ENCODE measurements at places on chromosomes 12 and 14.

- no peak for DNase-seq
These were observed 406.0 kb downstream of the PRKD1 start for GRCh38 chr14:29521526-29522137.

DNA sequence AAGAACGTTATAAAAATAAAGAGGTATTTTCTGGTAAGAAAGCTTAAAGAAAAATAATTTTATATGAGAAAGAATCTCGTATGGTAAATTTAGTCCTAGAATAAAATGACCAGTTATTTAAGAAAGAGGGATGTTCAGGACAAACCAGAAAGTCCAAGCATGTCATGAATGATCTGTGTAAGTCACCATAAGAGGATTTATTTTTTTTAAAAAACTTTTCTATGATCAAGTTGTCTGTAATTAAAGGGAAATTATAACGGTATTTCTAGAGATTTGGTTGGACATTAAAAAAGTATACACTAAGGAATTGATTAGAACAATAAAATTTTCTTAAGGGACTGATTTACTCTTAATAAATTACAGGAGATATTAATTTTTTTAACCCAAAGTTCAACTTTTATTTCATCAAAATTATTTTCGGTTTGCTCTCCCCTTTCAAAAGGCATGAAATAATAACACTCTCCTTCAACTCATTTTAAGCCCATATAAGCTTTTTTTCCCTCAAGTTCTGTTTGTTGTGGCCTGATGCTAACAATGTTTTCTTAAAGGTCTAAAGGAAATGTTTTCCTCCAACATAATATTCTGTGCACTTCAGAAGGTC is 49.9 kb upstream of the CPSF6 start:
- no peak for DNase-seq

DNA sequence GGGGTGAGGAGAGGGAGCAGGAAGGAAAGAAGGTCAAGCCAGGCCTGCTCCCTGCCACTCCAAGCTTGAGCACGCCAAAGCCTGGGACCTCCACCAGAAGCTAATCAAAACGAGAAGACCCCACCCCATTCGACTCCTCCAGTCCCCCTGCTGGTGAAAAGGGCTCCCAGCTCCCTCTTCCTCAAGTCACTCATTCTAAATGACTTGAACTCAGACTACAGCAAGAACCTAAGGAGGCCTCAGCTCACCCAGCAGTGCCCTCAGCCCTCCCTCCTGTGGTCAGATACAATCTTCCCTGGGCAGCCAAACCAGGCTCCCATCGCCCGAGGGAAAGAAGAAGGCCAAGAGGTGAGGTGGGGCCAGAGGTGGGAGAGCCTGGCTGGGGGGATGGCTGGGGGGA is 17.4 kb downstream of the HDAC7 start:
- DNase-seq = no peak

DNA sequence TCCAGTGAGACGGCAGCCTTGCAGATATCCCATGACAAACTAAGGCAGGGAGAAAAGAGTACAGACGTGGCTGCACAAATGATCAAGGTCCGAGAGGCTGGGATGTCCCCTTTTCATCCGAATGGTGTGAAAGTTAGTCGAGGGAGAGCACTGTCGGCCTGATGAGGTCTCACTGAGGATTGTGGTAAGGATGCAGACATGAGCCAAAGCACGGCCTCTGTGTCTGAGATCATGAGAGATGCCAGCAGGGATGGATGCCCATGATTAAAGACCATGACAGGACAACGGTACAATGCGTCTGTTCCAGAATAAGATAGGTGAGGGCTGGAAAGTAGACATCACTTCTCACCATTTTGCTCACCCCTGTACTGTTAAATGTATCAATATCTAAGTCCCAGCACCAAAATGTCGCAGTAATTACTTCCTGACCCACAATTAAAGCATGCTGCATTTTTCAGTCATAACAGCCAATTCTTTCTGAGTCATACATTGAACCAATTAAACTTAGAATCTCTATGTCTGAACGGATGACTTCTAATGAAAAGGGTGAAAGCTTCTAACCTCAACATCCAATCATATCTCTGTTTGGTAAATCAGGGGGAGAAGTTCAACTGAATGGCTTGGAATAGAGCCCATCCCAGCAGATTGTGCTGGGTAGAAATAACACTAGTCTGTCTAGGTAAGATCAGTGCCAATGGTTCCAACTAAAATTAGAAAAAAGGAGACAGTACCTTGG is 249.6 kb upstream of the SOX5 start:
- DNase-seq = no peak

DNA sequence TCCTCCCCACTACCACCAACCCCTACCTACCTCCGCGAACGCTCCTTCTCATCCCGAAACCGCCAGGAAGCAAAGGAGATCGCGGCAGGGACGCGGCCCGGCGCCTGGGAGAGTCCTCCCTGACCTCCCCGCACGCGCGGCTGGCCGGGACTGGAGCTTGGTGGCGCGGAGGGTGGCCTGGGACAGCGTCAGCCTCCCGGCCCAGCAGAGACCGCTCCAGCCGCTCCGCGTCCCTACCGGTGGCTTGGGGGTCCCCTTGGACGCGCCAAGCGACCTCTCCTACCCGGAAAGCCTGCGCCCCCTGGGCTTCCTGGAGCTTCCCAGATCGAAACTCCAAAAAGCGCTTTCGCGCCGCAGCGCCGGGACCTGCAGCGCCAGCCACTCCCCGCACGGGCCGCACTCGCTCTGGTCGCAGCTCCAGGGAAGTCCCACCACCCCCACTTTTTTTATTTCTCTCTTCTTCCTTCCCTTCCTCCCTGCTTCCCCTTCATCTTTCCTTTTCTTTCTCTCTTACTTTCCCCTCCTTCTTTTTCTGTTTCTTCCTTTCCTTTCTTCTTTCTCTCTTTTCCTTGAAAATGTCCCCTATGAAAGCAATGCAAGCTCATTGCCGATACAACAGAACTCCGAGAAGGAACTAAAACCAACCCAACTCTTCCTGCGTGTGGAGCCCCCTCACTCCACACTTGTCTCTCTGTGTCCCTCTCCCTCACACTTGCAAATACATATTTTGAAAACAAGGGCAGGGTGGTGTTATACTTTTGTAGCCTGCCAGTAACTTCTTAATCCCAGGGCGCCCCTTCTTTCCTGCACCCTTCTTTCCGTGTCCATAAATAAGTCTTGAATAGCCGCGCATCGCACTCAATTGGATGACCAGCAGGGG is 3.8 kb downstream of the DIO3 start:
- DNase-seq = no peak

- no peak for DNase-seq
These were observed 3.6 kb downstream of the COQ6 start for GRCh38 chr14:73953731-73954130.

GRCh38 chr12:96020314-96021003 is 14.9 kb downstream of the LTA4H start:
- DNase-seq = no peak

DNA sequence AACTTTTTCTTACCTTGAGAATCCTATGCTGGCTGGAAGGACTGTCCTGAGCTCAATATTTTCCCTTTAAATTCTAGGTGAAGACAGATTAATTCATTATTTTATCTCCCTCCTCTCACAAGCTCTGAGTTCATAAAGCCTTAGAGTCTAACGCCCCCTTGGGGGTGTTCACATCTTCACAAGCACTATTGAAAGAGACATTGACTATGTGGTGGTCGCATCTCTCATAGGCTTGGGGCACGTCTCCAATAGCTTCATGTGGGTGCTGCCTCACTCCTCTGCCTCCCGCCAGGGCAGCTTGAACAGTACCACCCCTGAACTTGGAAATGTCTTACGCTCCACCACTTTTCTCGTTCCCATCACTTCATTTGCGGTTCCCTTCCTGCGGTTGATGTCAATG is 106.2 kb downstream of the UNC79 start:
- no peak for DNase-seq

GRCh38 chr12:4301932-4302501 is 19.0 kb upstream of the TIGAR start:
- no peak for DNase-seq

DNA sequence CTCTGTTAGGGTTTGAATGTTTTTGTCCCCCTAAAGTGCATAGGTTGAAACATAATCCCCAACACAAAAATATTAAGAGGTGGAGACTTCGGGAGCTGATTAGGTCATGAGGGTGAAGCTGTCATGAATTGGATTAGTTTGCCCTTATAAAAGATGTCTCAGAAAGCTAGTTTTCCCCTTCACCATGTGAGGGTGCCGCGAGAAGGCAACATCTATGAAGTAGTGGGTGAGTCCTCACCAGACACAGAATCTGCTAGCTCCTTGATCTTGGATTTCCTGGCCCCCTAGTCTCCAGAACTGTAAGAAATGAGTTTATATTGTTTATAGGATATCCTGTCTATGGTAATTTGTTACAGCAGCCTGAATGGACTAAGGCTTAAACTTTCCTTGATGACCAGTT is 301.5 kb upstream of the ATP2B1 start:
- DNase-seq = no peak

DNA sequence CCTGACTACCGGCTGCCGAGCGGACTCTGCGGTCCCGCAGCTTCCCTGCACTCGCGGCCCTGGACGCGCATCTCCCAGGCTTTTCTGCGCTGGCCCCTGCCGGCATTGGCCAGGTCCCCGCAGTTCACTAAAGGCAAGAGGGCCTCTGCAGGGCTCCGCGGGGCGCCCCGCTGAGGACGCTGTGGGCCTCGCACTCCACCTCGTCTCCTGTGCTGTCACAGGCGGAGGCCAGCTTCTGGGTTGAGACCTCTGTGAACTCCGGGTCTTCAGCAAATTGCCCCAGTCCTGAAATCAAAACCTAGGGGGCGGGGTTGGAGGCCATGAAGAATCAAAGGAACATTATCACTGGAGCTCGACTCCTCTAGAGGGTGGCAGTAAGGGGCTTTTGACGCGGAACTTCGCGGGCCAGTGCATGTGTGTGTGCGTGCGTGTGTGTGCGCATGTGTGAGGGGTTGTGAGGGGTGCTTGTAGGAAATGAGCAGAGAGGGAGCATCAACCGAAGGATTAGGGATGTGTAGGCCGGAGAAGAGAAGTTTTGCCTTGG is 68.5 kb upstream of the CAPRIN2 start:
- no peak for DNase-seq

- peak; percentile 75 for DNase-seq
These were observed at the start of gene SELPLG for GRCh38 chr12:108633534-108634248. SELPLG (minus strand) TSS chr12:108633894; CDS start chr12:108624307, 9,587 bp downstream.

DNA sequence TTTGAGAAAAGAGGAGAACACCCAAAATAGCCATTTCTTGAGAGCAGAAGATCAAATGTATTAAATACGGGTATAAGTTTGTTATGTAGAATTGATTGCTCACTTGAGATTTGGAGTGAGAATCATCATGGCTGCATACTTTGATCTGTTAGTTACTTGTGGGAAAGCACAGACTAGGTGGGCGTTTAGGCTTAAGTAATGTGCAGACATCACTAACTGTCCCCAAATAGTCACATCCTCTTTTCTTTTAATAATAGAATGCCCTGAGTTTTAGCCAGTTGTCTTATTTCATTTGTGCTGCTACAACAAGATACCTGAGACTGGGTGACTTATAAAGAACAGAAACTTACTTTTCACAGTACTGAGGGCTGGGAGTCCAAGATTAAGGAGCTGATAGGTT is 14.3 kb upstream of the GTF2A1 start:
- no peak for DNase-seq

DNA sequence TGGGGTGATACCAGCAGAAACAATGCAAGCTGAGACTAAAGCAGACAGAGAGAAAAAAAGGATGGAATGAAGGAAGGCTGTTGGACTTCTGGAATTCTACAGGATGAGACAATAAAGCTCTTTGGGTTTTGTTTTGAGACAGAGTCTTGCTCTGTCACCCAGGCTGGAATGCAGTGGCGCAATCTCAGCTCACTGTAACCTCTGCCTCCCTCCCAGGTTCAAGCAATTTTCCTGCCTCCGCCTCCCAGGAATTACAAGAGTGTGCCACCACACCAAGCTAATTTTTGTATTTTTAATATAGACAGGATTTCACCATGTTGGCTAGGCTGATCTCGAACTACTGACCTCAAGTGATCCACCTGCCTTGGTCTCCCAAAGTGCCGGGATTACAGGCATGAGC is 115.4 kb downstream of the EXOC5 start:
- DNase-seq = no peak

GRCh38 chr12:54526812-54527630 is 22.4 kb upstream of the PDE1B start:
- DNase-seq = no peak

DNA sequence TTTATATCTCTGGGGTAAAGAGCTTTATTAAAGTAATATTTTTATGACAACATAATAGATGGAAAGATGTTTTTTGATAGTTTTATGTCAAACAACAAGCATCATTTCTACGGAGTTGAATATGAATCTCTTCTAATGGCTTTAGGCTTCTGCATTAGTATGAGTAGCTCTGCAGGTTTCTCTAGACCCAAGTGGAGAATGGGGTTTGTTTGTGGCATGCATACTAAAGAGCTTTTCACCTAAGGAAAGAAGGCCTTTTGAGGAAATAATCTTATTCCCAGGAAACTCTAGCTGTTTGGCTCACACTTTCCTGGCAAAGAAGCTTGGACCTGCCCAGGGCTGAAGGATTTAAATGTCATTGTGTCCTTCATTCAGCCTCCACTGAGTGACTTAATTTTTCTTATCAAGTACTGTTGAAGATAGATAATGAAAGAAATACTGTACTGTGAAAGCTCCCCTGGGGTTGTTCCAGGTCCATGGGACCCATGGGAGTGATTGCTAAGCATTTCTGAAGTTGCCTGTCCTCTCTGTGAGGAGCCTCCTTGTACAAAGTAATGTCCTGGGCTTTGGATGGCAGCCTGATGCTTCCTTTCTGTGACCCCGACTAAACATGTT is 469.3 kb downstream of the LRIG3 start:
- DNase-seq = no peak
